Bone marrow (tissue), 2 donors: ENCODE measurements at places on chromosomes 2 and 18.
A peak's percentile ranks its signal among the peaks of the same experiment; 100 is the strongest.

DNA sequence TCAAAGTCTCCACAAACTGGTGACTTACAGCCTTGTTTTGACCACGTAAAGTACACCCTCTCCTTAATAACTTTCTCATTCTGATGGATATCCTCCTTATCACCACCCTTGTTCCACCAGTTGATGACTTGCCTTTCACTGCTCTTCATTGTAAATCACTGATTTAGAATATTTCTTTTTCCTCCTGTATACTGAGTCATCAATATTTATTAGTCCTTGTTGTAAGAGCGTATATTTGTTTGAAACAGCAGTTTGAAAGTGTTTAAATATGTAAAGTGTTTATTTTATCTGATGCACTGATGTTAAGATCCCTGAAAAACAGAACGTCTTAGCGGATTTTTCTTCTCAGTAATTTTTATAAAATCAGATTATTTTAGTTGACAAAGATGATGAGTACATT lies 34.2 kb upstream of the DYSF start:
- DNase-seq: no peak

- no peak for DNase-seq
These were observed 37.2 kb downstream of the AGPS start for GRCh38 chr2:177429688-177430325.

DNA sequence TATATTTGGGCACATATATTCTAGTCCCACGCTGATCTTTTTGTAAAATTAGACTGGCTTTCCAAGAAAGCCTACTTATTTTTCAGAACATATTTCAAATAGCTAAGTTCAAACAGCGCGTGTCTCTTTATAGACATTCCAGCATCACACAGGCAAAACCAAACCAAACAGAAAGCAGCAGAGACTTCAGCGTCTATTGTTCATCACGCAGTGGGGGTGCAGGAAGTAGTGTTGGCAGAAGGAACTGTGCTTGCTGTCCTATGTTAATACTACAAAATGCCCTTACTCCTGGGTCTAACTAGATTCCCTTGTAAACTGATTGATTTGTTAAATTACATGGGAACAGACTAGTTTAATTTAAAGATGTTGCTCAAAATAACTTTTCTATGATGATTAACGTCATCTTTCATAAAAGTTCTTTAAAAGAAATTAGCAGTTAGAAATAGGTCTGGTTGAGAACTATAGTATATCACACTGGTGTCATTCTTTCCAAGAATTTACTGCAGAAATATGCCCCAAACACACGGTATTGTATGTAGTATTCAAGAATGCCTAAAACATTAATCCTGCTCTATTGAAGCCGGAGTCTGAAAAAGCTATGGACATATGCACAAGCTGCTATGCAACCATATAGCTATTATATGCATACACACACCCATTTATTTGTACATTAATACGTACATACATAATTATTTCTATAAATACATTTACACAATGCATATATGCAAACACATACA lies 436.3 kb downstream of the CBLN2 start:
- no peak for DNase-seq

GRCh38 chr2:132974467-132975095 lies 304.6 kb upstream of the LYPD1 start:
- DNase-seq: no peak

GRCh38 chr2:96209011-96209728 lies 543 bp upstream of the STARD7 start:
- no peak for DNase-seq

GRCh38 chr2:163471947-163472346 lies 263.9 kb downstream of the FIGN start:
- DNase-seq: no peak

DNA sequence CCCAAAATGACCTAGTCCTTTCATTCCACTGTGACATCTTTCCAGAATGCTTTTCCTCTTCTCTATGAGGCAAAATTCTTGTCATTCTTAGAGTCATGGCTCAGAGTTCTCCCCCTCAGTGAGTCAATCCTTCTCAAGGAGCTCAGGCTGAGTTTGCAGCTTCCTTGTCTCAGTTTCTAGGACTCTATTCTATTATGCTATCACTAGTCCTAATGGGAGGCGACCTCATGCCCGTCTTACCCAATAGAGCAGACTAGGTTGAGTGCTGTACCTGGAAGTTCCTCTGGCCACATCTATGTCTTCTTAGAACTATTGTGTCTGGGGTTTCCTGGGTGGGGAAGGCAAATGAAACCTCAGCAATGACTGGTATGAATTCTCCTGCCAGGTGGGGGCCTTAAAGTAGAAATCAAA lies 51.5 kb downstream of the HAUS1 start:
- DNase-seq: no peak

DNA sequence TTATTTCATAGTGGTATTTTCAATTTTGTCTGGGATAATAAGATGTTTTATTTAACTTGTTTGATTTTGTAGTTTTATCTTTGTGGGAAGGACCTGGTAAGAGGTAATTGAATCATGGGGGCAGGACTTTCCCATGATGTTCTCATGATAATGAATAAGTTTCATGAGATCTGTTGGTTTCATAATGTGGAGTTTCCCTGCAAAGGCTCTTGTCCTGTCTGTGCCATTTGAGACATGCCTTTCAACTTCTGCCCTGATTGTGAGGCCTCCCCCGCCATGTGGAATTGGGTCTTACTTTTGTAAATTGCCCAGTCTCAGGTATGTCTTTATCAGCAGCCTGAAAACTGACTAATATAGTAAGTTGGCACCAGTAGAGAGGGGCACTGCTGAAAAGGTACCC lies 77.8 kb upstream of the ARHGAP15 start:
- no peak for DNase-seq

DNA sequence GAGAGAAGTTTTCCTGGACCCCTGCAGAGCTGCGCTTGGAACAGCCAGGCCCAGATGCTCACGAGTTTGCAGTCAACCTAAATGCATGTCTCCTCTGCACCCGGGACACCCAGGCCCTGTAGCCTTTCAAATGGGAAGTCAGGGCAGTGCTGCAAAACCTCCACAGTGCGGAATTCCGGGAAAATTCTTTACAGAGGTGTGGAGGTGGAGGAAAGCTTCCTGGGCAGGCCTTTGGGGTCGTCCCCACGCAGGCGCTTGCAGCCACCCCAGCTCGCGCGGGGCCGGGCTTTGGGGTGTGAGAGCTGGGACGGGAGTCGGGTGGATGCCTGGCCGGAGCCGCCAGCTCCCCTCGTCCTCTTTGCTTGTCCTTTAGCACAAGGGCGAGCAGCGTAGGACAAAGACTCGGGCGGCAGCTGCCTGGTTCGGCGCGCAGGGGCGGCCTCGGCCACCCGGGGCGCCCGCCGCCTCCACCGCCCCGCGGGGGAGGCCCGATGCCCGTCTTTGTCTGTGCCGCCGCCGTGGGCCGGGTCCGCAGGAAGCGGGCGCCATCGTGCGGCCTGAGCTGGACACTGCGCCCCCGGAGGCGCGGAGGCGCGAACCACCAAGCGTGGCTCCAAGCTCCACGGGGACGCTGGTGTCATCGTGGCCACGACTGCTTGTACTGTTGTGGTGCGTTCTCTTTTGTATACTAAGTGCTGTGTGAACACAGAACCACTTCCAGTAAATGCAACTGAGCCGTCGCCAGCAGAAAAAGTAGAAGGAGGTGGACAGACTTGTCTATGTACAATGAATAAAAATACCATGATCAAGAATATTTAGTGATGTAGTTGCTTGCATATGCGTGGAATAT lies 28.2 kb upstream of the BCL11A start:
- peak; percentile 64 for DNase-seq

- no peak for DNase-seq
These were observed 126.6 kb downstream of the ZNF532 start for GRCh38 chr18:58991167-58991798.

DNA sequence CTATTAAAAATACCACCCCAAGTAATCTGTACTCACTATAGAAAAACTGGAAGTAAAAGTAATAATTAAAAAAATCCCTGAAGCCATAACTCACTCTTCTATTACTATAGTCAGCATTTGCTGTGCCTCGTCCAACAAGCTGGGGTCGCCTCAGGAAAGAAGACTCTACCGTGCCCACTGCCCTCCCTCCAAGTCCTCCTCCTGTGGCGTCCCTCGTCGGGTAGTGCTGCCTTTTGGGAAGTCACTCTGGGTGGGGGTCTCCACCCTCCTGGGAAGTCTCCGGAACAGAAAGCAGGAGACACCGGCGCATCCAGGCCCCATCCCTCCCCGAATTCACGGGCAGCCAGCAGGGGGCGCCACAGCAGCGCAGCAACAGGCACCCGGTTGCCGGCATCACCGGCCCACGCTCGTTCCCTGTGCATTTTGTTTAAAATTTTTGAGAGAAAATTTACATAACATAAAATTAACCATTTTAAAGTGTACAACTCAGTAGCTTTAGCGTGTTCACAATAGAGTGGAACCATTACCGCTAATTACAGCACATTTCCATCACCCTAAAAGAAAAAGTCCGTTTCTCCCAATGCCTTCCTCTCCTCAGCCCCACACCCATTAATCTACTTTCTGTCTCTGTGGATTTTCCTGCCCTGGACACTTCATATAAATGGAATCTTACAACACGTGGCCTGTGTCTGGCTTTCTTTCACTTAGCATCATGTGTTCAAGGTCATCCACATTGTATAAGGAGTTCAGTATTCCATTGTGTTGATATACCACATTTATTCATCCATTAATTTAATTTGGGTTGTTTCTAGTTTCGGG lies 62.2 kb downstream of the ADNP2 start:
- no peak for DNase-seq

DNA sequence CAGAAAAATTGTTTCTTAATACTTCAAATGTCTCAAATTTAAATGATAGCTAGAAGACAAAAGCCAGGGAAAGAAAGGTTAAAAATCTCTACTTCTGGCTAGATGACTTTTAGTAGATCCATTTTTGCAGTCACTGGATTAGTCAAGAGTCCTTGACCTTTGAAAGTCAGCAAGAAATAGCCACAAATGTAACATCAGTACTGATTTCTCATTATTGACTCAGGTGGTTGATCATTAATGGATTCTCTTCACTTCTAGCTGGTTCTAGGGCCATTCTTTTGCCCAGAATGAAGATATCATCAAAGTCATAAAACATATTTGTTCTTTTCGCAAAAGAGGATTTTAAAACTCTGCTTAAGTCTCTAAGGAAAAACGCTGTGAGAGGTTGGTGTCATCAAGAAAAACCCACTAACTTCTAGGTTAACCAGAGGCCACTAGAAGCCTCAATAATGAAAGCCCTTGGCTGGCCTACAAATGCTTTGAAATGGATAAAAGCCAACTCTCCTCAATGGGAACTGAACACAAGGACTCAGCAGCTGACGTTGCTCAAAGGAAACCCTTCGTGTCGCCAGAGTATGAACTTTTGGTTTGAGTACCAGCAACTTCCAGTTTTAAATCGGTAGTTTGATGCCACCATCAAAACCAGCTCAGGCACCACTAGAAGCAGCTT lies 66.3 kb downstream of the IRS1 start:
- DNase-seq: no peak
